ENCODE measurements at places on chromosomes 1 and 21.

- no peak for DNase-seq
Measured at GRCh38 chr1:18463984-18464664, 16.6 kb upstream of the KLHDC7A start.

DNA sequence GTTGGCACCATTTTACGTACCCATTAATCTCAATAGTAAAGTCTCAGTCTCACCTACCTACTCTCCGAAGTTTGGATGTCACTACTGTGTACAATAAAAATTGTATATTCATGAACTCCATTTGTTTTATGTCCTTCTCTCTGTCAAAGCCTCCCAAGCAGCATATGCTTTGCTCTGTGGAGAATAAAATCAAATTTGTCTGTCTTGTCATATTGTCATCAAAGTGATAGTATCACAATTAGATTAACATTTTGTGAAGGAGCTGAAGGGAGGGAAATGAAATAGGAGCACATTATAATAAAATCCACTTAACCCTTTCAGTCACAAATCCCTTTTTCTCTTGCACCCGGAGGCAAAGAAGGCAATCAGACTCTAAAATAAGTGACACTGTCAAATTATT, 177.1 kb upstream of the RRP15 start:
- DNase-seq, result no peak

DNA sequence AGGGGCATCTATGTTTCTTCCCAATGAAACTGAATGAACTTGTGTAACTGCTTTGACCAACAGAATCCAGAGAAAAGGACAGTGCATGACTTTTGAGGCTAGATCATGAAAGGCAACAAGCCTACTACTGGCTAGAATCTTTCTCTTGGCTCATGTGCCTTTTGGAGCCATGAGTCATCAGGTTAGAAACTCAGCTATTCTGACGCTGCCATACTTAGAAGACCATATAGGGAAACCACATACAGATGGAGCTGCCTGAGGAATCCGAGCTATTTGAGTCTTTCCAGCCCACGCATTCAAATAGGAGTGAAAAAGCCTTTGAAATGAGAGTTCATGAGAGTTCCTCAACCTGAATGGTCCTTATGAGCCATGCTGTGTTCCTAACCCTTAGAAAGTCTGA, 738.5 kb upstream of the CHRM3 start:
- no peak for DNase-seq

DNA sequence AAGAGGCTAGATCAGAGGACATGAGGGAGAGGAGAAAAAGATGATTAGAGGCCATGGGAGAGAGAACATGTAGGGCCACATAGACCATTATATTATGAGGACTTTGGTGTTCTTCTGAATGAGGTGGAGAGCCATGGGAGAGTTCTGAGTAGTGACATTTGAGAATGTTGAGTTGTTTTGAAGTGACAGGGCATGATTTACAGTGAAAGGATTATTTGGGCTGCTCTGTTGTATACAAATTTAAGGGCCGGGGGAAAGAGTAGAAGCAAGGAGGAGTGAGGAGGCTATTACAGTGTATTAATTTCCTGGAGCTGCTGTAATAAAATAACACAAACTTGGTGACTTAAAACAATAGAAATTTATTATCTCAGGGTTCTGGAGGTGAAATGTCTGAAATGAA, 102.5 kb upstream of the RGS4 start:
- no peak for DNase-seq

GRCh38 chr1:200021577-200022238, 5.8 kb upstream of the NR5A2 start:
- no peak for DNase-seq

DNA sequence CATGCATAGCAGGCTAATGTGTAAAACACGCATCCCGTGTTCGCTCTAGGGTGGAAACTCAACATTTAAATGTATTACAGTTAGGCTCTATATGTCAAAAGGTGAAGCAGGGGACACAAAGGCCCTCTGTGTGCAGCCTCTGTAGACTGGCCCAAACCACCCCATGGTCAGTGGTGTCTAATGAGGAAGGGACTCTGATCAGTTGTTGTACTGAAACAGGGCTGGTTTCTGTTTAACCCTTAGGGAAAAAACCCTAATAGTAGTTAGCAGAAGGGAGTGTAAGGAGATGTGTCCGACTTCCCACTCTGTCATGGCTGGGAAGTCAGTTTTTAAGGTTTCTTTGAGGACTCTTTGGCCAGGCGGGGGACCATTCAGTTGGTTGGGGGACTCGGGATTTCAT, 21.5 kb upstream of the CD2 start:
- no peak for DNase-seq

DNA sequence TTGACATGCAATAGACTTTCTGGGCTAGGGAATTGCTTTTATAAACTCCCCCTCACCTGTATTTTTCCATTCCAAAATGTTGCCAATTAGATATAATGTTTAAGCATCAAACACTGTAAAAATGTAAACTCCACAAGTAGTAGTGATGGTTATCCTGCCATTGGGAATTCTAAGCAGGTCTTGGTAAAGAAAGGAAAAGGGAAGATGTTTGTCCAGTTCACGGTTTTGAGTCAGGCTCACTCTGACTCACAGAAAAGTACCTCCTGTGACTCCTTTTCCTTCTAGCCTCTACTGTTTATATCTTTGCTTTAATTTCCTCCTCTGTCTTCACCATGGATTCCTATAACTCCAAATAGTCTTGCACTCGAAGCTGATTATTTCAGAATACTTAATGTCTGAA, 19.0 kb upstream of the PTPN14 start:
- DNase-seq, result no peak

GRCh38 chr21:20511216-20511880, 486.9 kb upstream of the NCAM2 start:
- no peak for DNase-seq

DNA sequence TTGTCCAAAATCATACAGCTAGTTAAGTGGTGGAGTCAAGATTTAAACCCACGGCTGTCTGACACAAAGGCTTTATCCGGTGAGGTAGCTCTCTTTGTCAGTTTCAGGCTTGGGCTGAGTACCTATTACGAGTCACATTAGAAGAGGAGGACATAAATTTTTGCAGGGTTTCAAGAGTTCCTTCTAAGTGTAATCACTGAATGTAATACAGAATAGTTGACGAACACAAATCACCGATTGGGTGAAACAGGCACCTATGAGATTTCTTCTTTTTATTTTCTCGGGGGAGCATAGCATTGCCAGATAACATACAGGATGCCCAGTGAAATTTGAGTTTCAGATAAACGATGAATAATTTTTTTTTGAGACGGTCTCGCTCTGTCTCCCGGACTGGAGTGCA, 847 bp downstream of the PSMD4 start:
- DNase-seq, result no peak

DNA sequence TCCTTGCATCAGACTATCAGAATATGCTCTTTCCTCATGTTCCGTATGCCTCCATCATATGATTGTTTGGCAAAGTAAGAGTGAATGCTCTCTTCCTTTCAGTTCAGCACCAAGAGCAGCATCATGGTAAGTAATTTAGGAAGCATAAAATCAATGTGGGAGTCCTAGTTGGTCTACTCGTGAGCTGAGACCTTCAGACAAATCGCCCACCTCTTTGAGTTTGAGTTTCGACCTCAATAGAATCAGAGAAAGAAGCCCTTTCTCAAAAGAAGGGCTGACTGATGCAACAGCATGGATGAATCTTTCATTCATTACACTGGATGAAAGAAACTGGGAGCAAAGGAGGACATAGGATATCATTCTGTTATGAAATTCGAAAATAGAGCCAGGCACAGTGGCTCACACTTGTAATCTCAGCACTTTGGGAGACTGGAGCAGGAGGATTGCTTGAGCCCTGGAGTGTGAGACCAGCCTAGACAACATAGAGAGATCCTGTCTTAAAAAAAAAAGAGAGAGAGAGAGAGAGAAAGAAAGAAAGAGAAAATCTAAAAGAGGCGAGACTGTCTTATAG, 112.5 kb downstream of the ZC3H11B start:
- DNase-seq, result no peak

DNA sequence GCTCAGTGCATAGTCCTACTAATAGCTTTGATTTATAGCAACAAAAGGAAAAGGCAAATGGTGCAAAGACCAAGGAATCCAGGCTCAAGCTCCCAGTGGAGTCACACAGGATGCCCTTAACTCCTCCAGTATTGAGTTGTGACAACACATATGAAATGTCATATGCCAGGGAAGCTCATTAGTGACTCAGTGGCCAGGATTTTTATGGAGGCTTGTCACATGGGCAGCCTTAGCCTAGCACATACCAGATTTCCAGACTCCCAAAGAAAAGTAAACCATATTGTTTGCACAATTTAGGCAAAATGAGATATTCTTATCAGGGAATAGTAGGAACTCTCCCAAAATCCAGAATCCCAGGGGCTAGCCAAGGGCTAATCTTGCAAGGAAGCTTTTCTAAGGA, 129.2 kb downstream of the MAGI3 start:
- no peak for DNase-seq

GRCh38 chr21:45644041-45644906, 749 bp downstream of the PCBP3 start:
- DNase-seq, result no peak

DNA sequence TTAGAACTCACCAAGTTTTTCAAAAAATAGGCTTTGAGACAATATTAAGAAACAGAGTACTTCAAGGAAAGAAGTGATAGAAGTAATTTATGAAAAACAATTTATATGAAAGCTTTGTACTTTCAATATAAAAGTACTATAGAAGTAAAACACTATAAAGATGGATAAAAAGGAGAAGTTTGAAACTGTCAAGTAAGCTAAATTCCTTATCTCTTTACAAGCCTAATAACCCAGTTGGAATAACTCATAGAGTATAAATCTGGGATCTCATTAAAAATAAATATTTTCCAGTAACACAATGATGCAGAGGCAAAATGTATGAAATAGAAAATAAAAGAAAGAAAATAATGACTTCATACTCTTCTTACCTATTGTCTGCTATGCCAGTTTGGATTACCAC, 232.5 kb downstream of the PDE4B start:
- DNase-seq, result no peak

GRCh38 chr1:24364605-24364974, 45.4 kb downstream of the GRHL3 start:
- no peak for DNase-seq

DNA sequence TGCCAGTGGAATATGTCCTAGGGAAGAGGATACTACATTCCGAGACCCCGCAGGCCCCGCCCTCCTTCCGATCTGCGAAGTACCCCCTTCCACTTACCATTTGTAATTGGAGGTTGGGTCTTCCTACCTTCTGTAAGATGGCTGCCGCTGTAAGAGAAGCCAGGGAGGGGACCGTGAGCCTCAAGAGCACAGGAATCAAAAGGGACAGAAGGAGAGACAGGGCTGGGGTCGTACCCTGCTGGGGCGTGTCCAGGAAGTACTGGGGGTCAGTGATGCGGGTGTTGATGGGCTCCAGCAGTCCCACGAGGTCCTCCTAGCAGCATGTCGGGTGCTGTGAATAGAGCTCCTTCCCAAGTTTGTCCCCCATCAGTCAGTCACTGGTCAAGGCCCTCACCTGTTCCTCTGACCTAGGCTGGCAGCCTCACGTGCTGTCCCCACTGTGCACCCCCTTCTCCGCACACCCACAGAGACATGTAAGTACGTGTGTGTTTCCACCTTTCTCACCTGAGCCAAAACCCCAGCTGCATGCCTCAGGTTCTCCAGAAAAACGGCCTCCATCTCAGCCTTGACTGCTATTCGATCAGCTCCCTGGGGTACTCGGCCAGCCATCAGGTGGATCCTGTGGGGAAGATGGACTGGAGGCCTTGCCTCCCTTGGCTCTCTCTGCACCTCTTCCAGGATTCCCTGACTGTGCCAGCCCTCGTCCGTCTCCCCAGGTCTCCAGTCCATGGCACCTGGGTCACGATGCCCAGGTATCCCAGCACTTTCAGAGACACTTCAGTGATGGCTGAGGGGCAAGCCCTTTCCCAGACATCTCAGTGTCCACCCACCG, 1.8 kb downstream of the HYI start:
- no peak for DNase-seq

DNA sequence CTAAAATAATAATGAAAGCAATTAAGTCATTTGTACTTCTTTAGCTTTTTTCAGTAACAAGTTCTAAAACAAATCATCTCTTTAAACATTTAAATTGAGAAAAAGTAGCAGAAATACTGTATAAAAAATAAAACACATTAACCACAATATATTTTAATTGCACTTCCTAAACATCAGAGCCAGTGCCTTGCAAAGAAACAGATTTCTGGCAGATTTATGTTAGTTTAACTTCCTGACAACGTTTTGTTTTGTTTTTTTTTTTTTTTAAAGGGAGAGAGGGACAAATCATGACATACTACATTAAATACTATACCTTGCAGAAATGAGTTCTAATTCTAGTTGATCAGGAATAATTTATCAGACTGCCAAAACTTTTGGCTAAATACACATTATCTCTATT, 11.2 kb downstream of the TMEM59 start:
- DNase-seq, result no peak

- DNase-seq, result no peak
Measured at GRCh38 chr1:156213644-156213966, 798 bp downstream of the PMF1 start.

- DNase-seq, result no peak
Measured at GRCh38 chr21:44087426-44088400, 19.5 kb upstream of the PWP2 start.

DNA sequence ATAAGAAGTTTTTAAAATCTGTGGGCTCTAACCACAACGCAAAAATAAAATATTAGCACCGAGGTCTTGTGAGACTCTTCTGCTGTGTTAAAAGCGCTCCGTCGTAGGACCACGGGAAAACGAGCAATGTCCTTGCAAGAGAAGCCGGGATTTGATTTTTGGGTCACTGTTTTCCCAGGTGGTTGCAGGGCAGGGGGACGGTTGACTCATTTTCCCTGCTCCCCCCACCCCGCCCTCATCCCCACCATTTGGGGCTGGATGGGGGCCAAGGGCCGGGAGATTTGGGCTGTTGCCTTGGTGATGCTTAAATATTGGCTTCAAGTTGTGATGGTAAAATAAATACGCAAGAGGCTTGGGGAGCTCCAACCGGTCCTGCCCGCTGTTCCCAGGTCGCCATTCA, 67.6 kb upstream of the SLC25A33 start:
- no peak for DNase-seq

- no peak for DNase-seq
Measured at GRCh38 chr1:231591466-231591865, 35.1 kb upstream of the DISC1 start.

GRCh38 chr1:38505944-38506343, 353.6 kb downstream of the RRAGC start:
- no peak for DNase-seq

DNA sequence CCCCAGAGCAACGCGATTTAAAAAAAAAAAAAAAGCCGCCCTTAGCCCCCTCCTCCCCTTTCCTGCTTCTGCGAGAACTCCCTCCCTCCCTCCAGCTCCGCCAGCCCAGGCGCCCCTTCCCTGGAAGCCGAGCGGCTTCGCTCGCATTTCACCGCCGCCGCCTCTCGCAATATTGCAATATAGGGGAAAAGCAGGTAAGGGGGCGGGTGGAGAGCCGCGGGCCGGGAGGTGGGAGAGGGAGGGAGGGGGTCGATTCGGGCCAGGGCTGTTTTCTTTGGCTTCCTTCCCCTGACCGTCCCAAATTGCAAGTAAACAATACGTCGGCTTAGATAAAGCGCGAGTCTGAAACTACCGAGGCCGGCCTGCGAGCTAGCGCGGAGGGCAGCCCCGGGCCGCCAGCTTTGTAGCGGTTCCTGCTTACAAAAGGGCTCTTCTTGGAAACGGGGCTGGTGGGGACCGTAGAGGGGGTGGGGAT, 408 bp downstream of the LMO4 start:
- DNase-seq, result no peak

All from NCI-H524 treated with DMSO at 0.1 percent for 48 hours (cell line).